NCI-H1417 (cell line): ENCODE measurements at places on chromosomes 1 and 21.

- DNase-seq, result peak; percentile 30
Measured at GRCh38 chr1:54995013-54995760, 3.5 kb upstream of the BSND start.

GRCh38 chr1:14371771-14372497, 226.6 kb upstream of the KAZN start:
- DNase-seq, result no peak

DNA sequence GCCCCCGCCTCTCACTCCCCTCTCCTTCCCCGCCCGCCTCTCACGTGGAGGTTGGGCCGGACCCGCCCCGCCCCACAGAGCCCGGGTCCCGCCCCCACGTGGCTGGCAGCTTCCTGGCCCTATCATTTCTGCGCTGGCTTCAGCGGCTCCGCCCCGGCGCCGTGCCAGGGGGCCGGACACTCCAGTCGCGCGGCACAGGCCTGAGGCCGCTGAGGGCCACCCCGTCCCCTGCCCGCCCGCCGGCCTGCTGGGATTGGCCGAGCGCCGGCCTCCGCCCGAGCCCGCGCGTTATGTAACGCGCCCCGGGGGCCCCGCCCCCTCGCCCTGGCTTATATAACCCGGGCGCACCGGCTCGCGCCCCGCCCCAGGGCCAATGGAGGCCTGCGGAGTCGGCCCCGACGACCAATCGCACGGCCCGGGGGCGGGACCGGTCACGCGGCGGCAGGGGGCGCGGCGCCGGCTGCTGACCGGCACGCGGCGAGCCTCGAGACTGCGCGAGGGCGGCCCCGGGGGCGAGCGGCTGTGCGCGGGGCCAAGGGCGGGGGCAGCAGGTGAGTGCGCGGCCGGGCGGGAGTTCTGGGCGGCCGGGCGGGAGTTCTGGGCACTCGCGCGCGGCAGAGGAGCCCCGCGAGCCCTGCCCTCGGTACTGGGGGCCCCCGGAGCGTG, at the start of gene PER3:
Gene PER3, plus strand, starts transcription at position 466 of the 666 bp plus-strand sequence. CDS start 587 bp downstream, outside the sequence.
- peak; percentile 98 for DNase-seq

DNA sequence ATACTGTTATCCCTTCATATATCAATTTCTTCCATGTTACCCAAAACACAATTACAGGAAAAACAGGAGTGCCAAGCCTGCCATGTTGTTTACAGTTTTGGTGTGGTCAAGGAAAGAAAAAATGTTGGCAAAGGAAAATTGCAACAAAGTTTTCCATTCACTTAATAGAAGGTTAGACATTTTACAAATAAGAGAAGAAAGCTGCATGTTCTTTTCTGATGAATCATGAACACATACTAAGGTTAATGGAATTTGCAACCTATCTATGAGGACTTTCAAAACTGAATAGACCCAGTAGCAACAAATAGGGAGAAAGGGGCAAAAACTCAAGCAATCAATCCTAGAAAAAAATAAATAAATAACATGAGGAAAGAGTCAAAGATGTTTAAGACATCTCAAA, 556.7 kb downstream of the DPYD start:
- no peak for DNase-seq

GRCh38 chr1:1088029-1088800, 14.1 kb upstream of the RNF223 start:
- DNase-seq, result no peak

GRCh38 chr1:177249231-177249630, 78.5 kb downstream of the BRINP2 start:
- DNase-seq, result no peak

- no peak for DNase-seq
Measured at GRCh38 chr1:160258177-160258798, 4.1 kb downstream of the DCAF8 start.

- no peak for DNase-seq
Measured at GRCh38 chr1:210822932-210823331, 311.0 kb downstream of the KCNH1 start.

DNA sequence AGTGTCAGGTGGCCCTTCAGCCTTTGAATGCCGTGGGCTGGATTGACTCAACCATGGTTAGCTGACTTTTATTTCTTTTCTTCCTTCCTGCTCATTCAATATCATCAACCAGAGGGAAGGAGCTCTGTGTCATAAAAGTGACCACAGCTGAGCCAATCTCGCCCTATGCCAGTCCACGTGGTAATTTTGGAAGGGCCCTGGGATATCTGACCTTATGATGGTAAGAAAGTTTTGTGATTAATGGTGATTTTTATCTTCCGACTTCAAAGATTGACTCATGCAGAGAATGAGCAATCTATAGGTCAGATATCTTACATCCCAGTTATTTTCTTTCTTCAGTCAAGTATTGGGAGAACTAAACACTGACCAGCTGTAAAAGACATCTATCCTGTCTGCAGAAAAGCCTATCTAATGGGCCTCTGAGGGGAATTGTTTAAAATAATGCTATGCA, 170.3 kb downstream of the ZC3H11B start:
- DNase-seq, result no peak

GRCh38 chr1:15355968-15356625, 53.6 kb upstream of the EFHD2 start:
- DNase-seq, result no peak

- no peak for DNase-seq
Measured at GRCh38 chr1:91901231-91901630, 15.3 kb upstream of the TGFBR3 start.

GRCh38 chr1:43540653-43541071, 10.0 kb downstream of the PTPRF start:
- DNase-seq, result peak; percentile 4

DNA sequence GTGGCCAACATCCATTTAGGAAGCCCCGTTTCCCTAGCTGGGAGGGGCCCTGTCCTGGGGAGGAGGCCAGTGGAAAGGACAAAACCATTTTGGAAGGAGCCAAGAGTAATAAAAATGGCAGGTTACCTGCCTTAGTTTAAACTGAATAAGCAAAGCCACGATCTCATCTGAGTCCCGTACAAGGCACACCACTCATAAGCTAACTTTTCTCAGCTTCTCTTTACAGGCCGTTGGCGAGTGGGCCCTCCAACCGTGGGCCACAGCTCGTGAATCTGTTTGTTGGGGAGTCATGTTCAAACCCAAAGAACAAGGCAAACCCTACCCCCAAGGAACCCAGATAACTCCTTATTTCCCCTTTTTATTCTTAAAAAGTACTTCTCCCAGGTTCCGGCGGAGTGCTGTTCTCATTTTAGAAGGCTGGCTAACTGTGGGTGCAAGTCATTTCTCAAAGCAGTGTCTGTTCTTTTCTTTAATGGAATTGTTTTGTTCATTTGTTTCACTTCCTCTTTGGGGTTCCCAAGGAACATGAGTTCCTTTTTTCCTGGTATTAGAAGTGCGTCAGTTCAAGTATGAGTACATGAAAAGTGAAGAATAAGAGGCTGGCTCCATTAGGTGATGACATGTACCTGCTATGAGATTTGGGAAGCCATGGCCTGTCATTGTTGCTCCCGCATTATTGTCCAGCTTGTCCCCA, 89.0 kb downstream of the PSMG1 start:
- DNase-seq, result no peak

- DNase-seq, result no peak
Measured at GRCh38 chr1:51776408-51776807, 102.1 kb downstream of the NRDC start.

DNA sequence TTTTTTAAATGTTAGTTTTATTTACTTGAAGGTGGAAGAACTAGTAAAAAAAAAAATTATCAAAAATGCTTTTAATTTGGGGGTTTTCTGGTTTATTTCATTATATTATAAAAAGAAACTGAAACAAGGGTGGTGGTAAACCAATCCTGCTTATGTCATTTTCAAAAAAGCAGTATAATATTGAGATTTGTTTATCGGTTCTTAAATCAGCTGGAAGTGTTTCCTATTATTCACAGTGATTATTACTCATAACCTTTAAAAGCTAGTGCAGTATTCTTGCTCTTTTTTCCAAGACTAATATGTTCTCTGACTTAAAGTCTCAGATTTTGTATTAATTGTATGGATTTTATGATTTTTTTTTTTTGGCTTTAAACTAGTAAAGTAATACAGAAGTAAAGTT, 5.4 kb upstream of the LRRC40 start:
- DNase-seq, result no peak

- DNase-seq, result no peak
Measured at GRCh38 chr1:66563094-66563800, 29.3 kb downstream of the SGIP1 start.

DNA sequence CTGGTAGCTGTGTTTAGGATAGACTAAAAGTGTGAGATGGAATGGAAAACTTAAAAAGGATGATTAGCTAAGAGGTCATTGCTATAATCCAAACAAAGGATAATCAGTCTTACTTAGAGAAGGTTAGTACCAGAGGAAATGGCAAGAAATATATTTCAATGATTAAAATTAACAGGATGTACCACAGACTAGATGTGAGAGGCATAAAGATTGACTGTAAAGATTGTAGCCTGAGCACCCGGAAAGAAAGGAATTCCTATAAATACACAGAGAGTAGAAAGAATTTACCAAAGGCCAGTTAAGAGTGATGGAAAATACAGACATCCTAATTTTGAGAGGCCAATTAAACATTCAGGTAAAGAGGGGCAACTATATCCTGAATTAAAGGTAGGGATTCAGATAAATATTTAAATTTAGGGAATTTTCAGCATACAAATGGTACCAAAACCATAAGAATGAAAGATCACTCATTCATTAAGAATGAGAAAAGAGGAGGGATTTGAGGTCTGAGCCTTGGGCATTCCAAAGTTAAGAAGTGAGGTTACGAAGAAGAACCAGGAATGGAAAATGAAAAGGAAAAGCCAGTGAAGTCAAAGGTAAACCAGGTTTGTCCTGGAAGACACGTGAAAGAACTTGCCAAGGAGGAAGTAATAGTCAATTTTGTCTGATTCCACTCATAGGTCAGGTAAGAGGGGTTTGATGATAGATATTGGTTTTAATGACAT, 46.4 kb upstream of the RGS1 start:
- DNase-seq, result no peak

DNA sequence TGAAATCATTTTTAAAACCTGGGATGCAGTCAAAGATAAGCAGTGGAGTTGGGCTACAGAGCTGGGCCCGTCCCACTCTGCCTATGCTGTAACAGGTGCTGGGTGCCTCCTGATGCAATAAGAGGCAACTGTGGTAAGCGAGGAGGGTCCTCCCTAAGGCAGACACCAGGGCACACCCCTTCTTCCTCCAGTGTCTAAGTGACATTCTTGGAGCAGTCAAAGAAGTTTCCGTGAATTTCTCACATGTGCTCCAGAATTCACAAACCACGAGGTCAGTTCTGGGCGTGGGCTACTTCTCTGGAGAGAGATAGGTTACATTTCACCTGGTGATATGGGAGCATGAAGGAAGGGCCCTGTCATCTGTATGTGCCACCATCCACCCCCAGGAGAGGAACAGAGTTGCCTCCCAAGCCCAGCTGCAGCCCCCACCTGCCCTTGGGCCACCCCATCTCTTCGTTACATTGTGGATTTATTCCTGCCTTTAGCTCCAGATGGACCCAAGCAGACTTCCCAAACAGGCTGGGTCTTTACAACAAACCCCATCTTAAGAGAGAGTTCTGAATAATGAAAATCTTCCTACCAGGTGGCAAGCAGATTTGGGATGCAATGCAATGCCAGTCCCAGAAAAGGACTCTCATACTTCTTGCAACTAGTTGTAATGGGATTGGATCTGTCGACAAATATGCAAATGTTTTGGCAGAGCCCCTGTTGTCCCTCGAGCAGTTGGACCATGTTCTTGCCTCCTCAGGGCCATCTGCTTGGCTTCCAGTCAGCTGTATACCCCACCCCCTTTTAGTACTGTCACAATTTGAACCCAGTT, 82.5 kb upstream of the CNTN2 start:
- no peak for DNase-seq

GRCh38 chr1:73500154-73500553, 697.8 kb downstream of the LRRIQ3 start:
- DNase-seq, result no peak

GRCh38 chr1:231949277-231950091, 322.9 kb downstream of the DISC1 start:
- no peak for DNase-seq

DNA sequence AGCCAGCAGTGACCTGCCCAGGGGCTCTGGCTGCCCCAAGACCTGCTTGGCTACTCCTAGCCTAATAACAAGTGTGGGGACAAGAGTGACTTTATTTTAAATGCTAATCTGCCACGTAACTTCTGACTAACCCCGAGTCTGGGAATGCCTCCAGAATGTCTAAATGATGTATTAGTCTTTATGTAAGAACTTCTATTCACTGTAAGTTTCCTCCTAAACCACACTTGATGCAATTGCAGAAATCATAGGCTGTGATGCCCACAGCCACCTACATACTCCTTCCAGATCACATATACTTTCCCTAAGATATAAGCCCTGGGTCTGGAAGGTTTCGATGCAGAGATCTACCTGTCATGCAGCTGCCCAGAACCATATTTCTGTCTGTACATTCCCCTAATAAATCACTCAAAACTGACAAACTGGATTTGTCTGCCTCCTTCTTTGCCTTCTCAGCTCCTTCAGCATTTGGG, 5.9 kb upstream of the VPS45 start:
- no peak for DNase-seq

DNA sequence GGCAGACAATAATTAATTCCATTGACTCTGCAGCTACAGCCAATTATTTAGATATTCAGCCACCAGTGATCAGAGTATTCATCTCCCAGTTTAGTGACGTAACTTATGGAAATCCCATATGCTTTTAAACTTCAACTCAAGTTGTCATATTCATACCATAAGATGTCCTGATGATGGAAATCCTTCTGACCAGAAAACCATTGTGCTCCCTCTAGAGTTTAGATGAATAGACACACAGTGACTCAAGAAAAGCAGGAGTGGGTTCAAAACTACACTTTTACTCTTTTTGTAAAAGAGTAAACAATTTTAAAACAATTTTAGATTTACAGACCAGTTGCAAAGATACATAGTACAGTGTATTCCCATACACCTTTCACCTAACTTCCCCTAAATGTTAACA, 463.7 kb downstream of the KCNT2 start:
- DNase-seq, result no peak

GRCh38 chr1:214707306-214708087, 104.5 kb downstream of the CENPF start:
- DNase-seq, result no peak

- no peak for DNase-seq
Measured at GRCh38 chr1:195516036-195516435, 1092.2 kb downstream of the KCNT2 start.

DNA sequence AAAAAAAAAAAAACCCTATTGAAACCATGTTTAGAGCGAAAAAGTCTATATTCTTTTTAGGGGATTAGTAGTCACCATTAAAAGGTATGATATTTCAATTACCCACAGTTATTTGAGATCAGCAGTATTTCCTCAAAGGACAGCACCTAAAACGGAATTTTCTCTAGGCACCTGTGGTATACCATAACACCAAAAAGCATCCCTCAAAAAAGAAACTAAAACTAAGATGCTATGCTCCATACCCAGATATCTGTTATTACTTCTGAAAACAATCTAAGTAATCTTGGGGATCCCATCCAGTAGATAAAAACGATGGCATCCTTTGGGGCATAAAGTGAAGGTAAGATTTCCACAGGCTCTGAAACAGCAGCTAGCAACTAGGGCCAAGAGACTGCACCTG, 89.0 kb downstream of the RERE start:
- DNase-seq, result no peak

DNA sequence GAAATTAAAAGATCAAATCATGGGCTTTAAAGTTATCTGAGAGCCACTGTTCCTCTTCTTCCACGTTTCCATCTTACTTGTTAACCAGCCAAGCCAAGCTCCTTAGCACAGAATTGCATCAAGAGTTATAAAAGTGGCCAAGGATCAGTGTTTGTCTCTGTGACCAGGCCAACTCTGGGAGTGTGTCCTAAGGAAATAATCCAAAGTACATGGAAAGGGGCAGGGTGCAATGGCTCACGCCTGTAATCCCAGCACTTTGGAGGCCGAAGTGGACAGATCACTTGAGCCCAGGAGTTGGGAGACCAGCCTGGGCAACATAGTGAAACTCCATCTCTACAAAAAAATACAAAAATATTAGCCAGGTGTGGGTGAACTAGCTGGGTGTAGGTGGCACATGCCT, 10.0 kb upstream of the MPZL1 start:
- DNase-seq, result no peak
